SW 1271 (cell line): ENCODE measurements at places on chromosomes 6 and 20.
A peak's percentile ranks its signal among the peaks of the same experiment; 100 is the strongest.

DNA sequence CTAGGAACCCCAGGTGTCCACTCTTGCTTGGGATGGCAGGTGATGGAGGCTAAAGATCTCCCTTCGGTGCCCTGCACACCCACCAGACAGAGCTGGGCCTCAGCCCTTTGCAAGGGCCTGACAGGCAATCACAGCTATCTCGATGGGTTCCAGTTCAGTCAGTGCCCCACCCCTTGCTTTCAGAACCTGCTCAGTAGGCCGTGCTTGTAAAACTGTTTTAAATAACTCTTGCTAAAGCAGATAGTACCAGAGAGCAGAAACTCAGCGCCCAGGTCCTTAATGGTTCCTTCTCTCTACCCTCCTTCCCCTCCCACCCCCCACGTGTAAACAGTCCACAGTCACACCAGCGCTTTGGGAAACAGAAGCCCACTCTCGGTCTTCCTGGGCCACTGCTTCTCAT is 39.2 kb downstream of the C6orf132 start:
- DNase-seq: no peak

DNA sequence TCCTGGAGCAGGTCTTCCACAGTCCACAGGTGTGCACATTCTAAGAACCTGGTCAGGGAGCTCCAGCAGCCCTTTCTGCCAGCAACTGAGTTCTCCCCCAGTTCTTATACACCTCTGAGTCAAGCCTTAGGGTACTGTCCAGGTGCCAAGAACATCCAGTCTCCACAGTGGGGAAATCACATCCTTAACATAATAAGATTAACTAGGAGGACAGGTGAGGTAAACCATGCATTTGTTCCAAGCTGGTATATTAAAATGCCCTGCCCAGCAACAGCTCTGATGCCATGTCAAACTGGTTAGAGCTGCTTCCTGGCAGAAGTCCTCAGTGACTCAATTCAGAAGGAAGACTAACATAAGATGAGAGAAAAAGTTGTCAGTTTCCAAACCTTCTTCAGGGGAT is 303.9 kb upstream of the SGK1 start:
- DNase-seq: no peak

GRCh38 chr6:5592886-5593519 is 331.7 kb downstream of the FARS2 start:
- DNase-seq: no peak

- DNase-seq: no peak
These were observed 16.0 kb upstream of the NKX2-2 start for GRCh38 chr20:21529863-21530262.

GRCh38 chr6:2510316-2510715 is 240.4 kb downstream of the MYLK4 start:
- DNase-seq: no peak

DNA sequence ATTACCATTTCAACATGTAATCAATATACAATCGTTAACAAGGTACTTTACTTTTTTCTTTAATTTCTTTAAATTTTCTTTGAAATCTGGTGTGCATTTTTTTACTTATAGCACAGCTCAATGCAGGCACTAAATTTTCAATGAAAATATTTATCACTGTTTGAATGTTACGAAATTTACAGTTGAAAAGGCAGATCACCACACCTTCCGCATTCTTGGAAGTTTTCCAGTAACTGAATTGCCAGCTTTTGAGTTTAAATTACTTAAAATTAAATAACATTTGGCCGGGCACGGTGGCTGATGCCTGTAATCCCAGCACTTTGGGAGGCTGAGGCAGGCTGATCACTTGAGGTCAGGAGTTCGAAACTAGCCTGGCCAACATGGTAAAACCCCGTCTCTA is 309.9 kb downstream of the BMP7 start:
- DNase-seq: no peak

- no peak for DNase-seq
These were observed 45.6 kb upstream of the ANKEF1 start for GRCh38 chr20:9989066-9989724.

DNA sequence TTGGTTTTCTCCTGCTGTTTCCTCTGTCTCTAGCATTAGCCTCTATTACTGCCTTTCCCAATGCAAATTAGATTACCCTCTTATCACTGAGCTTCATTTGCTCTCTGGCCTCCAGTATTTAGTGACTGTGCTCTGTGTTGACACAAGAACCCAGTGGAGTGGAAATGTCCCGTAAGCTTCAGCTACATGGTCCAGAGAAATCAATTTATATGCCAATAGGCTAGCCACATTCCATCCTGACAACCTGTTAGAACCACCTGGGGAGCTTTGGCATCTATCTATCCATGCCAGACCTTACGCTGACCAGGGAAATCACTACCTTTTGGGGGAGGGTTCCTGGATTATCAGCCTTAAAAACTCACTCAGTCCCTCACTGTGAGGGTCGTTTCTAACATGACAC is 459.6 kb downstream of the UTRN start:
- DNase-seq: no peak

GRCh38 chr20:53468587-53468986 is 125.1 kb downstream of the ZNF217 start:
- no peak for DNase-seq

GRCh38 chr6:73722318-73723060 is 26.5 kb downstream of the CD109 start:
- no peak for DNase-seq

GRCh38 chr6:140671926-140672325 is 1297.5 kb upstream of the CITED2 start:
- peak; percentile 19 for DNase-seq

DNA sequence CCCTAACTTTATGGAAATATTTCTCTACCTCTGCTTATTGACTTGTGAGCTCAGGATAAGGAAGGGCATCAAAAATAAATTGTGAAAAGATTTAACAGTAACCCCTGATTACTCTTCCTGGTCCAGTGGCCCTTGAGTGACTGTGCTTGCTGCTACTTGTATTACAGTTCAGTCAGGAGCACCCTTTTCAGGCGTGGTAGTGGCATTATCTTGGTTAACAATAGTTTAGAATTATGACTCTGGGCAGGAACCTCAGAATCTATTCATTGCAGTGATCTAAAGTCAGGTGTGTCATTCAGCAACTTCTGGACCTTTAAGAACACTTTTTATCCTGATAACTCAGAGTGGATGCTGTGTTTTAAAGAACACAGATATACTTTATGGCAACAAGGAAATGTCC is 43.4 kb downstream of the FAM135A start:
- DNase-seq: no peak

DNA sequence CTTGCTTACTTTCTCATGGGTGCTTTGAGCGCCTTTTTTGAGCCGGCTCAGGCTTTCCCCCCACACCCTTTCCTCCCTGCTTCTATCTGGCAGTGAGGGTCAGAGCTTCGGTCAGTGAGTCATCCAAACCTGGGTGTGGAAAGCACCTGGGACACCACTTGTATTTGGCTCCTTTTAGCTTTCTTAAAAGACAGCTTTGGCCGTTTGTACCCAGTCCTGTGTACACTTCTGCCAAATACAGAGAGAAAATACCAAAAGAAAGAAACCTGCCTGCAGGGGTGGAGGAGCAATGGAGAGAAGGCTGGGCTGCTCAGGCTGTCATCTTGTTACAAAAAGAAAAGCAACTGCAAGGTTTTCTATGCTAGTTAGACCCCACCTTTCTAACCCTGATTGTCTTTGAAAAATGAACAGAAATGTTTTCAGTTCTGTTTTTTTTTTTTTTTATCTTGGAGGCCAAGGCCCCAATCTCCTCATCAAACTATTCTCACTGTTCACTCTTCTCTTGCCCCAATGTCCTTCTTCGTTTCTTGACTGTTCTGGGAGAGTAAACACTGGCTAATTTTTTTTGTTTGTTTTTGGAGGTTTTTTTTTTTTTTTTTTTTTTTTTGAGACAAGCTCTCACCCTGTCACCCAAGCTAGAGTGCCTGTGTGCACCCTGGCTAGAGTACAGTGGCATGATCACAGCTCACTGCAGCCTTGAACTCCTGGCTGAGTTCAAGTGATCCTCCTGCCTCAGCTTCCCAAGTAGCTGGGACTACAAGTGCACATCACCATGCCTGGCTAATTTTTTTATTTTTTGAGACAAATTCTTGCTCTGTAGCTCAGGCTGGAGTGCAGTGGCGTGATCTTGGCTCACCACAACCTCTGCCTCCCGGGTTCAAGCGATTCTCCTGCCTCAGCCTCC is 76.4 kb downstream of the SSR1 start:
- DNase-seq: no peak

- DNase-seq: no peak
These were observed 8.9 kb downstream of the PTPRK start for GRCh38 chr6:128511506-128511905.

- DNase-seq: no peak
These were observed 138.1 kb downstream of the SOBP start for GRCh38 chr6:107627969-107628368.

GRCh38 chr20:4613718-4614620 is 107.7 kb upstream of the PRND start:
- peak; percentile 50 for DNase-seq

DNA sequence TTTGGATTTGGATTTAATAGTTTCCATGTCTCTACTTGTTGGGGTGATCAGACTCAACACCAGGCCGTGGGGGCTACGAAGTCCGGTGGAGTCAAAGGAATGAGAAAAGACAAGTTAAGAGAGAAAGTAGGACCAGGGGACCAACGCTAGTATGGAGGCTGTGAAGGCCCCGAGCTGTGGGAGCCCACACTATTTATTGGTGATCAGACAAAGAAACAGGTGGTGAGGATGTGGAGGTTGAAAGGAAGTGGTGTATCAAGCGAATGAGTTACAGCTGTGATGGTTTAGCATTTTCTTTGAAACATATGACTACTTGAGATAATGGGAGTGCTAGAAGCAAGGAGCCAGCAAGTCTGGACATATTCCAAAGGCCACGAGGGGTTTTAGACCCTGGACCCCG is 62.4 kb downstream of the AKAP7 start:
- DNase-seq: no peak

DNA sequence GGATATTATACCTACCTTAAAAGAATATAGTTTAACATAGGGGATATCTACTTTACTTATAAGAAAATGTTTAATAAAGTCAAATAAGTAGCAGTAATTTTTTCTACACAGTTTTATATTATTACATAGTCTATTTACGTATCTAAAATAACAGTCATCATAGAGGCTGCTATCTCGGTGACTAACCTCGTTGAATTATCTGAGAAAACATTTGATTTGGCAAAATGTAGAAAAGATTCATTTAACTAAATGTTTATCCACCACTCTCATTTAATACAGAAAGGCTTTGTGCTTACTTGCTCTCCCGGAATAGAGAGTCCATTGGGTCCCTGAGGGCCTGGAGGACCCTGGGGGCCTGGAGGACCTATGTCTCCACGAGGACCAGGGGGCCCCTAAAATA is 103.6 kb downstream of the COL12A1 start:
- DNase-seq: no peak

DNA sequence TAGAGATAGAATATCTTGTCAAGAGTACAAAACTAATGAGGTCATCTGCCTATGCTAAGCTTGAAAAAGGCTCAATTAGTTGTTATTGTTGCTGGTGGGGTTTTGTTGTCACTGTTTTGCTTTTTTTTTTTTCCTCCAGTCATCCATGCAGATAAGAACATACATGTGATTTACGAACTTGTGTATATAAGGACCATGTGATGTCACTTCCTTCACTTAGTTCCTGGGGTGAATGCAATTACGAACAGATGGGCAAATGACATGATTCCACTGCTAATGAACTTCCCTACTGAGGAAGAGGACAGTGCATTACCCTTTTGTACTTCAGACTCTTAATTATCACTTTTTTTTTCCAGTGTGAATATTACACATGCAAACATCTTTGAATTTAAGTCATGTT is 1175.3 kb upstream of the GJE1 start:
- no peak for DNase-seq

DNA sequence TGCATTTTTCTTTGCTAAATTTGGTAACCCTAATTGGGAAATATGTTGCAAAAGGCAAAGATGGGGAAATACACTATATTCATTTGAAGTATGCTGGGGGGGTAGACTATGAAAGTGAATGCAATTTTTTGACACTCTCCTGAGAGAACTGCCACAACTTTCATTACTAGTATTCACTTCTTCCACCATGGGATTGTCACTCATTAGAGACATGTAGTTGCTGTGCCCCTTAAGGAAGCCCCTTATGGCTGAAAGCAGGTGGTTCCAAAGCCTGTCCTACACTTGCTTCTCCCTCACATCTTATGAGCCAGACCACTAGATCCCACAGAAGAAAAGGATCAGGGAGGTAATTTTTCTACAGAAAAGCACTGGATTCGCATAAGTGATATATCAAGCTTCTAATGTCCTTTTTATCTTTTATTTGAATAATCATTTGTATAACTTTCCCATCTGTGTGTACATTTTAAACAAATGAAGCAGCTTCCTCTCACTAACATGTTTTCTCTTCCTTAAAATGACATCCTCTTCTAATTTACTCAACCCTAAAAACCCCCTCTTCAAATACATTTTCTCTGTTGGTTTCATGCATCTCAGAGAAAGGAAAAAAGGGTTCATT is 83.8 kb downstream of the GCLC start:
- DNase-seq: no peak

- DNase-seq: no peak
These were observed 120.5 kb upstream of the TMEM170B start for GRCh38 chr6:11416936-11417576.

GRCh38 chr20:4699216-4699615 is 22.5 kb upstream of the PRND start:
- no peak for DNase-seq
